ENCODE measurements at places on chromosomes 5 and 9.

GRCh38 chr9:75855509-75855908 is 35.0 kb upstream of the PCSK5 start:
- DNase-seq: no peak

GRCh38 chr5:141343242-141343952 is at the start of gene PCDHGA3:
PCDHGA3 (plus strand) TSS chr5:141343829; CDS start chr5:141344034, 205 bp downstream.
- no peak for DNase-seq

GRCh38 chr9:131720330-131720729 is 19.5 kb downstream of the RAPGEF1 start:
- DNase-seq: no peak

DNA sequence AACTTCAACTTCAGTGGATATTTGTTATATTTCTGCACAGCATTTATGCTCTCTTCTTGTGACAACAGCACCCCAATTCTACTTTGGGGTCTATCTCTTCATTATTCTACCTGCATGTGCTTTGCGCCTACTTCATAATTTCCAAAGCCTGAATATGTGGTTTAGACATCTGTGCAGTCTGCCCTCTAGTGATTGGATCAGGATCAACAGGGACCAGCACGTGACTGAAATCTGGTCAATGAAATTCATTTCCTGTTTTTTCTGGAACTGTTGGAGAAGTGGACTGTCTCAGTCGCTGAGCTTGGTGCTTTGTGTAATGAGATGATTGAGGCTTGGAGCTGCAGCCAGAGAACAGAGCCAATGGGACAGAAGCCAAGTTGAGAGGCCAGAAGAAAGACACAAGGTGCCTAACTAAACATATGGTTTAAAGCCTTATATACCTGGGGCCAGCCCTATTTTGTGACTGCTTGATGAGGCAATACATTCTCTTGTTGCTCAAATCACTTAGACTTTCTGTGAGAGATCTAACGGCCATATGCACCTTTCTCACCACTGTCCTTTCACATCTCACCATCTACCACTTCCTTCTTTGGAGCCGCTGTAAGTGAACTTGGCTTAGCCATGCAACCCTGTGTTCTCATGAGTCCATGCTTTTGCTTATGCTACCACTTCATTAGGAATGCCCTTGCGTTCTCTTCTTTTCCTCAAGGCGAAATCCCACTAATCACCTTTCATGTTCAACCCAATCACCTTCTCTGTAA is 68.8 kb upstream of the PPP2R2B start:
- DNase-seq: no peak

DNA sequence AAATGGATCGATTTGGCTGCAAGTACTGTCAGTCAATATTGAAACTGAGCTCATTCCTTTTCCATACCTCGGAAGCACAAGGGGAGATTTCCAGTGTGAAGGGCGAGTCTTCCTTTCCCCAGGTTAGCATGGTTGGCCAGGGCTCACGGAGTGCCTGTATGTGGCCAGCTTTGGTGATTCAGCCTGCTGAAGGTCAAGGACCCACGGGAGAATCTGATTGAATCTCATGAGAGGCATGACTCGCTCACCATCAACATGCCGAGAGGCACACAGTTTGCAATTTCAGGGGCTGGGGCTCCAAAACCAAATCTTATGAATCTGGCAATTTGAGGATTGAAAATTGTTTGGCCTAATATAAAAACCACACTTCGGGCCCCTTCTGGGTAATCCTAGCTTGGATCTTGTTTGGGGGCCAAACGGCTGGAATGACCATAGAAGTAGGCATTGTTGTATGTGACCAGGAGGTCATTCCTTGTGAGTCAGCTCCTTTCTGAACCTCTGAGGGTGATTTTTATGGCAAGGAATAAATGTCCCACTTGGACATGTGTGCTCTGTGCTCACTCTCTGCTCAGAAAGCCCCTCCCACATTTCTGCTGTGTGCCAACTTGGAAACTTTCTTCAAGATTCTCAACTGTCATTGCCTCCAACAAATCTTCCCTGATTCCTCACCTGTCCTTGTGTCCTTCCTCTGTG is 69.8 kb downstream of the DOCK2 start:
- DNase-seq: no peak

DNA sequence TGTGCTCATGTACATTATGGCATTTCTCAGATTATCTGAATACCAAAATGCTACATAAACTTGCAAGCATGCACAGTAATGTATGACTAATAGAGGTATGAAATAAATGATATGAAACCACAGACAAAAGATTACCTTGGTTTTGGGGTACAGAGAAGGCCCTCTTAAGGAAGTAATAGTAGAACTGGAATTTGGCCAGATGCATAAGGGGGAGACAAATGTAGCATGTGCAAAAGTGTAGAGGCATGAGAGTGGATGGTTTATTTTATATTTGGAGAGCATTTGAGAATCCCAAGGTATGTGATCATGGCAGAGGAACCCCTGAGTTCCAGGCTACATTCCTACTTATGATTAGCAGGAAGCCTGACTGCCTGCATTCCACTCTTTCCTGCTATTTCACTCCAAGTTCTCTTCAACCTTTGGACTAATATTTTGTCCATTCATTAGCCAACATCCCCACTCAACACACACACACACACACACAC is 74.2 kb downstream of the MAMDC2 start:
- DNase-seq: no peak

DNA sequence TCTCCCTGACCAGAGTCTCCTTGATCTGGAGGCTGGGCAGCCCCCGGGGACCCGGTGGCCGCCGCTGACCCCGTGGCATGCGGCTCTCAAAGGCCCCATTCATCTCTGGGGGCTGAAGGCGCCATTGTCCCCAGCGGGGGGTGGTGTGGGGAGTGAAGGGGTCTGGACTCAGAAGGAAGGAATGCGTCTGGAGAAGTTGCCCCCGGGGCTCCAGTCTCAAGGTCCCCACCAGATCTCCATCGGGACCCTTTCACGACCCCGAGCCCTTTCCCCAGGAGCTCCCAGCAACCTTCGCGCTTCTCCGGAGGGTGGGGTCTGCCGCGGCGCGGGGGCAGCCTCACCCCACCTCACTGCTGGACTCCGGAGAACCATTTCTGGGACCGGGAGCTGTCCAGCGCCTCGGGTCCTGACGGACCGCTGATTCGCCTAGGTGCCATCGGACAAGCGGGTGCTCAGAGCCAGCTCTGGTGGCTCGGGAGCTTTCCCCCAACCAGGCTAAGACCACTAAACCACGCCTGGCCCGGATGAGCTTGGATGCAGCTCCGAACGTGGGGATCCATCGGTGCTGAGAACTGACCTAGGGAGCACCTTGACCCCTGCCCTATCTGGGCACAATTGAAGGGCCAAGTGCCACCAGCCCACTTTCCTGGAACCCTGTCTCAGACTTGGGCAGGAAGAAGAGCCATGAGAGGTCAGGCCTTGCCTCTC is 5.1 kb upstream of the PCDH1 start:
- no peak for DNase-seq

DNA sequence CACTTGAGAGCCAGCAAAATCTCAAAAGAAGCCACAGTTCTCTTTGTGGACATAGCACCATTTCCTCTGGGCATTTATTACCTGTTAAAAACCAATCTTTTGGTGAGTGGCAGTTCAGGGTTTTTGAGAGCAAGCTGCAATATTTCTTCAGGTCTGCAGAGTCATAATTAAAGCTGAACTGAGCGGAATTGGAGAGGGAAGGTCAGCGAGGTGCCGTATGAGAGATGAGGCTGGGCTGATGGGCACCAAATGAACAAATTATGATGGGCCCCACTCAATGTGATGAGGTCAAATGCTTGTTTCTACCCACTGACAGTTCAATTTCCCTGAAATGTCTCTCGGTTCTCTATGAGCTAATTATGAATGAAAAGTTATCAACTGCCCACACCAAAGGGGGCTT is 231.9 kb downstream of the AP3B1 start:
- no peak for DNase-seq

DNA sequence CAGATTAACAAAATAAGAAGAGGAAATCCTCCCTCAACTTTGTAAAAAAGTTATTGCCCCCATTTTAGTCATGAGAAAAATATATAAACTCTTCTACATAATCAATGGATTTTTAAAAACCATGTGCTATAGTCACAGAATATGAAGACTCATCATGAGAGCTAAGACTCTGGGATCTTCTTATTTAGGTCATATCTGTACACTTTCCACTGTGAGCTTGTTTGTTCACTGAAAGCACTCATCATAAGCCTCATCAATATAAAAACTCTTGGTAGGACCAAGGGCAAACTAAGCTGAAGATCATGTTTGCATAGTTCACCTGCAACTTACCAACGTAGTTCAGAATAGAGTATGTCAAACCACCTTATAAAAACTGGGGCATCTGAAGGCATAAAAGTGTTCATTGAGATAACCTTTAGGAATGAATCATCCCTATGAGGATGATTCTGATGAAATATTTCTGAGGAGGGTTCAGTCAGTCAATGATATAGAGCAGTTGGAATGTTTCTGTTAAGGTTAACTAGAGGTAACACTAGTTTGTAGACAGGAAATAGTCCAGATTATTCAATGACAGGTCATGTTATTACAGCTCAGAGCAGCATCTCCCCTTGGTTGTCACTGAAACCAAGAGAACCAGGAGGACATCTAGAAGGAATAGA is 289.9 kb upstream of the SMC2 start:
- DNase-seq: no peak

DNA sequence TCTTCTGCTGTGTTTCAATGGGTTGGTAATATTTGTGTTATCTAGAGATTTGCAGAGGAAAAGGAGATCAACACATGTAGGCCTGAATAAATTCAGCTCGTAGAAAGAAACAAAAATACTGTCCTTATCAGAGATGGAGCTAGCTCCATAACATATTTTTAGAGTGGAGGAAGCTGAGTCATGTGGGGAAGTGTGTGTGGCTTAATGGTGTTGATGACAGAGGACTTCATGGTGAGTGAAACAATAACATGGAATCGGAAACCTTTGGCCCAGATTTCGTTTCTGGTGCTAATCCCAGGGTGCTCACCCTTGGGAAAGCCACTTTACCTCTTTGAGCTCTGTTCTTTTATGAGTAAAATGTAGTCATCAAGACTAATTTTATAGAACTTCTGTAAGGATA is 825.0 kb downstream of the TLR4 start:
- DNase-seq: no peak

GRCh38 chr5:56175021-56175420 is 58.1 kb downstream of the ANKRD55 start:
- no peak for DNase-seq

- no peak for DNase-seq
Observed at GRCh38 chr5:74206579-74207550, 433.7 kb downstream of the ENC1 start.

DNA sequence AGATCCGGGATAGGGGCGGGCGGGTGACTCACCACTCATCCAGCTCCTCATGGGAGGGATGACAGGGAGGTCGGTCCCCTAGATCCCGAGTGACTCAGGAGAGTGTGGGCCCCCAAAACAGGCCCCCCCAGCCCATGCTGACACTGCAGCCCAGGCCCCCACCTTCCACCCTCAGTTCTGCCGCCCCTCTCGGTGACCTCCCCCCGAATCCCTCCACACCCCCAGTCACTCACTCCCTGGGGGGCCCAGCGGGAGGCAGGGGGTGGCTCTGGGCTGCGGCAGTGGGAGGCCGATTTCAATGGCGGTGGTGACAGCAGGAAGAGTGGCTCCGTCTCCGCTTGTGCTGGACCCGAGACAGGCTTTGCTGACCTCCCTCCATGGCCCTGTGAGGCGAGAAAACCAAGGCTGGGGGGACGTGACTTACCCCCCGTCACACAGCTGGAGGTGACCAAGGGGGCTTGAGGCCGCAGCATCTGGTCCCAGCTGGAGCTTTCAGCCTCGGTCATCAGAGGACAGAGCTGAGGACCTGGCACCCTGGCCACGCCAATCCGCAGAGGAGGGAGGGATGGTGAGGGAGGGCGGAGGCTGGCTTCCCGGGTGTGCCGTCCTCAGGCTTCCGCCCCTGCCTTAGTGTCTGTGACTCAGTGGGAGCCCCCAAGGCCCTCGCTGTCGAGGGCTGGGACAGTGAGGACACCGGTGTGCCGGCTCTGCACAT is 9.0 kb downstream of the GPSM1 start:
- DNase-seq: no peak

GRCh38 chr5:8340261-8340660 is 471.3 kb downstream of the MTRR start:
- DNase-seq: no peak

- DNase-seq: no peak
Observed at GRCh38 chr5:158770506-158770905, 329.2 kb downstream of the EBF1 start.

DNA sequence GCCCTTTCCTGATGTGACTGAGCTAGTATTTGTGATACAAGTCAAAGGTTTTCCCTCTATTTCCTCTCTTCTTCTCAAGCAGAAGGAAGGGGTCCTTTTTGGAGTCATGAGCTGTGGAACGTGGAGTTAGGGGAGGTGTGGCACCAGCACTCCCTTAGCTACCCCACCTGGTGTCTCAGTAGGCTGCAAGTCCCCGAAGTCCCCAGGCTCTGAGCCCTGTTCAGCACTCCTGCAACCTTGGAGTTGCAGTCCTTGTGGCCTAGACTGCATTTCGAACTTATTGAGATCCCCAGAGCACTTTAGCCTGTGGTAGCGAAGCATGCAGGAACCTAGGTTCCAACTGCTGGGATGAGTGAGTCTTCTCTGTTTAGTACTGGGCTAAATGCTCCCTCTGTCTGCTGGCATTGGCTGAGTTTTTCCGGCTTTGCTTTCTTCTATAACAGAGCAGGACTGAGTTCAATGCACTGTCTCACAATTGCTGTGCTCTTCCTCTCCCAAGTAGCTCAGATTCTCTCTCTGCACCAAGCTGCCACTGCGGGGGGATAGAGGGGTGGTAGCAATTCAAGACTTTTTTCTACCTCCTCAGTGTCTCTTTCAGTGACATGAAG is 600.7 kb upstream of the CDH9 start:
- DNase-seq: no peak

DNA sequence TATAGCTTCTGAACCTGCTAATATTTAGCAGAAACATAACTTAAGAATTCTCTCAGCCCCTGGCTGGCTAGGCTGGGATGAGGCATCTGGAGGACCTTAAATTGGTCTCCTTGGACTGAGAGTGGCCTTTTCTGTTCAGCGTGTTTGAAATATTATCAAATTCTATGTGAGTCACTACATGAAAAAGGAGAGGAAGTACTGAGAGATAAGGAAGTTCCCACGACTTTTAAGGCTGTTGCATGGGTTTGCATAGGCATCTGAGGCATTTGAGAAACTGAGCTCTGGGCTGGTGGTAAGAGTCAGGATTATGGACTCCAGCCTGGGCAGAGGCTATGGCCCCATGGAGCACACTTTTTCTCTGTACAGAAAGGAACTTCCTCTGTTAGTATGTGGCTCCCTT is 816.2 kb upstream of the GRAMD2B start:
- no peak for DNase-seq

DNA sequence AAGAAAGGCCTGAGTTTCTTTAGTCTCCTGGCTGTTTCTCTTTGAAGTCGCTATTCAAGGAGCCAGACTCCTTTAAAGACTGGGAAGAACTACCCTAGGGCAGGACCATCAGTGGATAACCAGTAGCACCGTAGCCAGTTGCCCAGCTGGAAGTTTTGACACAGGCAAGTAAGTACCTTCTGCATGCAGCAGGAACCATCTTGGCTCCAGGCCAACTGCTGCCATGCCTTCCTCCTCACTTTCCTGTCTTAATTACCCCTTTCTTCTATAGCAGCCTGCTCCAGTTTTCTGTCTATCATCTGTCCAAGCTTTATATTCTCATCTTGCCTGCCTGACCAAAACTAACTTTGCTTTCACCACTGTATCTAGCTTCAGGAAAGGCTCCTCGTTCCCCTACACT is 149.7 kb upstream of the SV2C start:
- DNase-seq: no peak
